ENCODE measurements at places on chromosomes 7 and 10. TPM values are rescaled to one million over a fixed set of nuclear protein-coding genes. Genes with fewer than 3 reads are reported as not detected.

MSMB gene
- 16.4 TPM for total RNA-seq

BTAF1 gene
- 47.4 TPM for total RNA-seq

EBLN1 gene
- total RNA-seq: not detected

ACTL6B gene
- not detected for total RNA-seq

WDR86 gene
- total RNA-seq: 0.13 TPM

UFSP1 gene
- 4.2 TPM for total RNA-seq

CCL24 gene
- total RNA-seq: not detected

ABCB1 gene
- under 0.01 TPM for total RNA-seq

CTTNBP2 gene
- total RNA-seq: 0.26 TPM

SAP25 gene
- not detected for total RNA-seq

UBN2 gene
- 5.8 TPM for total RNA-seq

TCAF2 gene
- total RNA-seq: 2.3 TPM

NPSR1 gene
- total RNA-seq: not detected

SLIT1 gene
- 0.51 TPM for total RNA-seq

CALCR gene
- not detected for total RNA-seq

STOX1 gene
- total RNA-seq: not detected

SBDS gene
- total RNA-seq: 108 TPM

GATA3 gene
- total RNA-seq: under 0.01 TPM

NRAP gene
- not detected for total RNA-seq

HOXA7 gene
- total RNA-seq: not detected

CHAT gene
- not detected for total RNA-seq

SORCS1 gene
- total RNA-seq: not detected

ADRB1 gene
- total RNA-seq: 1.8 TPM
